ENCODE measurements at places on chromosomes 5 and 9. TPM values are rescaled to one million over a fixed set of nuclear protein-coding genes. Genes with fewer than 3 reads are reported as not detected.

F2RL1 gene
- total RNA-seq: 62.0 TPM

PCDHB13 gene
- total RNA-seq: 0.12 TPM

ARID3C gene
- 0.22 TPM for total RNA-seq

LEAP2 gene
- total RNA-seq: 0.11 TPM

PFN3 gene
- not detected for total RNA-seq

TRIM36 gene
- total RNA-seq: 2.4 TPM

SAPCD2 gene
- 7.1 TPM for total RNA-seq

TSTD2 gene
- 19.5 TPM for total RNA-seq

TIGD6 gene
- total RNA-seq: 6.3 TPM

NINJ1 gene
- total RNA-seq: 35.1 TPM

CATSPER3 gene
- total RNA-seq: 0.12 TPM

PCDHGB3 gene
- 4.2 TPM for total RNA-seq

SLC6A18 gene
- total RNA-seq: not detected

ITK gene
- total RNA-seq: not detected

NAIP gene
- 4.1 TPM for total RNA-seq

CDO1 gene
- 3.4 TPM for total RNA-seq

GRIN1 gene
- under 0.01 TPM for total RNA-seq

C5orf22 gene
- total RNA-seq: 18.5 TPM

SPINK1 gene
- 0.33 TPM for total RNA-seq

SPOCK1 gene
- 42.7 TPM for total RNA-seq

ADAMTSL1 gene
- 60.6 TPM for total RNA-seq

JADE2 gene
- 29.1 TPM for total RNA-seq

TXNDC8 gene
- not detected for total RNA-seq

S1PR3 gene
- total RNA-seq: 14.5 TPM

MUSK gene
- total RNA-seq: 0.12 TPM

HTR1A gene
- total RNA-seq: not detected

GGTA1 gene
- not detected for total RNA-seq

SPAG8 gene
- 1.3 TPM for total RNA-seq

ENC1 gene
- 32.9 TPM for total RNA-seq

PRDM9 gene
- not detected for total RNA-seq

IFNA2 gene
- total RNA-seq: not detected

PGM5 gene
- total RNA-seq: 74.4 TPM

ENTREP1 gene
- total RNA-seq: not detected

DAPK1 gene
- 0.37 TPM for total RNA-seq

KCNMB1 gene
- total RNA-seq: under 0.01 TPM

DAB2 gene
- 106 TPM for total RNA-seq

SLC36A2 gene
- total RNA-seq: not detected

C1QTNF2 gene
- 2.0 TPM for total RNA-seq

ZNG1F gene
- 9.1 TPM for total RNA-seq

SMIM33 gene
- not detected for total RNA-seq

SPINK6 gene
- not detected for total RNA-seq

DEPDC1B gene
- 20.7 TPM for total RNA-seq

CCNO gene
- 0.22 TPM for total RNA-seq

Measured in uterine smooth muscle cell (primary cell).